ENCODE measurements at places on chromosomes 4 and X.

- no peak for DNase-seq
These were observed 171.7 kb downstream of the PAPSS1 start for GRCh38 chr4:107548211-107548905.

DNA sequence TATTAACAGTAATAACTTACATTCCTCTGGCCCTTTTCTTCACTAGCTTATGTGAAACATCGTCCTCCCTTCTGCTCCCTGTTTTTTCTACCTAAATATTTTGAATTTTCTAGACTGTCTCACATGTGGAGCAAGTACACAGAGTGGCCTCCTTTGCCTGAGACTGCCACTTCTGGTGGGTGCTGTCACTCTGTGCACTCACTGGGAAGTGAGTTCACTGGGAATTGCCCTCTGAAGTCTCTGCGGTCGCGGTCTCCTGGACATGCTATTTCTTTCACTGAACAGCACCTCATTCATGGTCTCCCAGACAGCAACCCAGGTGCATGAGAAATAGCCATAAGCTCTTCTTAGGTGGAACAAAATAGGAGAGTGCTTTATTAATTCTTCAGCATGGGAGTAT, 1179.7 kb upstream of the ADGRL3 start:
- DNase-seq: no peak

DNA sequence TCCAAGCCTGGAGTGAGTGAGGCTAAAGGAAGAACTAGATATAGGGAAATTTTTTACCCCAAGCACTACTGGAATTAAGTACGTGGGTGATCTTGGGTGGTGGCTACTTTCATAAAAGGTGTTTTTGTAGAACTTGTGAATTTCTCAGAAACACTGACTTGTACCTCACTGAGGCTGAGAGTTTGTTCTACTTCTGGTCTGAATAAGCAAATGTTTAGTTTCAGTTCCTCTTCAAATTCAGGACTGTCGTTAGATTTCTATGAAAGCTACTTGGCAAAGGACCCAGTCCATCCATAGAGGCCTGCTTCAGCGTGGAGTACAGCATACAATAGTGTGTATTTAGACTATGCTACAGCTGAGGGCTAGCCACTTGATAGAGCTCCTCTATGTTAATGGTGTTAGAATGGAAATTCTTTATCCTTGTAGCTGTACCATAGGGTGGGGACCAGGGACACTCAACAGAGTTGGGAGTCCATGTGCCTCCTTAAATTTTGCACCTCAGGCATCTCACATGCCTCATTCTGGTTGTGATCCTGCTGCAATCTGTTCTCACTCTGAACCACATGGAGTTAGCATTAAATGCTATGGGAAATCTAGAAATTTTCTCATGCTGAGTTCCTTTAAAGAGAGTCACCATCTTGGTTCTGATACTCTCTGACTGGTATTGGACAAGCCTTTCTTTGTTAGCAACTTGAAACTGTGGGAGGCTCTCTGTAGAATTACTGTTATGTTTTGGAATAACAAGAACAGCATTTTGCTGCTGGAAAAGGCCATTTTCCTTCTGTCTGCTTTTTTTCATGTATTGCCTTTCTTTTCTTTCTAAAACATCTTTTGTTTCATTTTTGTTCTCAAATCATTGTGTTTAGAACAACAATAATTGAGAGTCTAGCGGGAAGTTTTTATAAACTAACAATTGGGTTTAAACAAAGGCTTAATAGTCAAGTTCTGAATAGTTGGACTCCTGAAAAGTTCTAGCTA, 86.8 kb downstream of the PDGFRA start:
- DNase-seq: no peak

DNA sequence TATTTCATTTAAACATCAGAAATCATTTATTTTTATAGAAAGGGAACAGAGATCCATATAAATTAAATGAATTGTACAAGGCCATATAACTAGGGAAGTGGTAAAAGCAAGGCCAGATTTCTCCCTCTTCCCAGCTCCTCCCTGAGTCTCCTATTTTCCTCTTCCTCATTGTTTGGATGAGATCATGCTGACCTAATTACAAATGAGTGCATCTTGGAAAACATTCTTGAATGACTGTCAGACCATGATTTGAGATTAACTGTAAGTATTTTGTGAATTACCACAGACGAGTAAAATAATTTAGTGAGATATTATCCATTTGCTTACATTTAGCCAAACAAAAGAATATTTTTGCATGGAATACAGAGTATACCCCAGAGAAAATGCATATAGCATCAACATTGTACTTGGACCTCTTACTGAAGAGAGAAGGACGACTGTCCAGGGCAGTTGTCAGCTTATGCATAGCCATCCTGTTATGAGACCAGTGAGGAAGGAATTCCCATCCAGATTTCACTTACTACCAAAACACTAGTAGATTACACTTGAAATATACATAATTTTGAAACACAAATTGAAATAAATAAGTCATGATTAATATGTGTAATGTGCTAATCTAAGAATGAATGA, 47.3 kb downstream of the SLAIN2 start:
- DNase-seq: no peak

DNA sequence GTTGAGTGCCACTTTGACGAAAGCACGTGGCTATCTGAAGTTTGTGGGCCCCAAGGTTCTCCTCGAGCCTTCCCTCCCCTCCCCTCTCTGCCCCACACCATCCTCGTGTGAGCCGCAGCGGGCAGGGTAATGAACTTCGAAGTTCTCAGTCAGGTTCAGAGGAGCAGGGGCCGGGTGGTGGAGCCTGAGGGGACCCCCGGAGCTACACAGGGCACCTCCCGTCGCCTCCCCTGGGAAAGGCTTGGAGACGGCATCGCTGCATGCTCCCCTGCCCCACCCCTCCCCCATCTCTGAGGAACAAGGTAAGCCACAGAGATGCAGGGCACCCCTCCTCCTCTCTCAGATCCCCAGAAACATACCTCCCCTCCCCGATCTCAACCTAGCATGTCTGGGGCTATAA, 2.8 kb upstream of the NKX1-1 start:
- no peak for DNase-seq

- no peak for DNase-seq
These were observed 30.6 kb downstream of the HOPX start for GRCh38 chr4:56650262-56651055.

GRCh38 chrX:69028006-69028760, 137.1 kb downstream of the PJA1 start:
- no peak for DNase-seq

GRCh38 chr4:133154725-133155124, 5.6 kb downstream of the PCDH10 start:
- DNase-seq: no peak

GRCh38 chrX:142299406-142299805, 94.3 kb upstream of the MAGEC2 start:
- no peak for DNase-seq

DNA sequence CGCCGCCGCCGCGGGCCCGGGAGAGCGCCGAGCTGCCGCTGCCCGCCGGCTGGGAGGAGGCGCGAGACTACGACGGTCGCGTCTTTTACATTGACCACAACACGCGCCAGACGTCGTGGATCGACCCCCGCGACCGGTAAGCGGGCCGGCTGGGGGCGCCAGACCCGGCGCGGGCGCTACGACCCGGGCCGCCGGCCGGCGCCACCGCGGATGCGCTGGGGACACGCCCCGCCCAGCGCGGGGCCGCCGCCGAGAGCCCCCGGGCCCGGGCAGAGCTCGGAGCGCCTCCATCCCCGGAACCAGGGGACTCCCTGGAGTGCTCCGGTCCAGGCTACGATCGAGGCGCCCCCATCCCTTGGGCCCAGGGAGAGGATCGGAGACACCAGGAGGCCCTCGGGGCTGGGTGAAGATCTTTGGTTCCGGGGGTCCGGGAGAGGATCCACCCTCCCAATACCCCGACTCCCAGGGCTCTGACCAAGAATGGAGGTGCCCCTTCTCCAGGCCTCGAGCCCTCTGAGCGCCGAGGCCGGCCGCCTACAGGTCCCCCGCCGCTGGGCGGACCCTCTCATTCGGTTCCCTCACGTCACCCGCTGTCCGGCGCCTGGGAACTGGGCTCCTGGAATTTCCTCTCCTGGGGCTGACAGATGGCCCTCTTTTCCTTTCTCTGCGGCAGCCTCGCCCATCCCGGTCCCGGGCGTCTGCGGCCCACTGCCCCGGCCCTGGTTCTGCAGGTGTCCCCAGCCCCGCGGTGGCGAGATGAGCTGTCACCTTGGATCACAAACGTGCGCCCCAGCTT, 48.8 kb downstream of the CLDN34 start:
- peak; percentile 18 for DNase-seq

GRCh38 chr4:13322681-13323101, 161.4 kb downstream of the RAB28 start:
- DNase-seq: no peak

- DNase-seq: no peak
These were observed 355.0 kb downstream of the RAB28 start for GRCh38 chr4:13129095-13129494.

DNA sequence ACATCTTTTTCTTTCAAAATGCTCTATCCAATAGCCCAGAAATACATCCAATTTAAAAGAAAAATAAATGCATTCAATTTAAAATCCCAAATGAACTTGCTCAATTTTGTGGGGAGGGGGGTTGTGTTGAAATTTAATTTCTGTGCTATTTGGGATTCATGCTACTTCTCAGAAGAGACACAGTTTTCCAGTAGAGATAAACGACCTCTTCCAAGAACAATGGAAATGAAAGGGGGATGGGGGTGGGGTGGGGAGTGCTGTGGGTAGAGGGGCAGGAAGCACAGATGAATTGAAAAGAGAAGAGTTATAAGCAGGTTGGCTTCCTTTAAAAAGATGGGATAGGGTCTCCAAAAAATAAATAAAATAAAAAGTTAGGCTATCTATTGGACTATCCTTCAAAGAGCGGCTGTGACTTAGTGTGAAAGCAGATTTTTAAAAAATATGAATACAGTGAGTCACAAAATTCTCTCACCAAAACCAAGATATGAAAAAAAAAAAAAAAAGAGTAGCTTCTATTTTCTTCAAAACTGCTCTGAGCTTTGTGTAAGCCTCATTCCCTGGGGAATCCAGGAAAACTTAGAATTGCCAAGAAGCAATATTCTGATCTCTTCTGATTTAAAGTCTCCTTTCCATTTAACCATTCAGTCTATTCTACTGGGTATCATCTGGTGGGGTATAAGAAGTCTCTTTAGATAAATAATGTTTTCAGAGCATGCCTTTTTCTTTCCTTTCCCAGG, 324.3 kb downstream of the PTTG2 start:
- DNase-seq: no peak

- no peak for DNase-seq
These were observed 7.1 kb downstream of the ANKRD50 start for GRCh38 chr4:124705393-124705792.
